ENCODE measurements at places on chromosomes 7 and 10.

- H3K27me3 ChIP-seq: no peaks in the 10 kb centered on the region
- H3K4me3 ChIP-seq: peak overlapping the region; percentile 57
- peaks cover 38% of the 10 kb centered on the region for H3K4me1 ChIP-seq
- no peaks in the 10 kb centered on the region for H3K36me3 ChIP-seq
Observed at GRCh38 chr10:103854686-103855391, 537 bp downstream of the SH3PXD2A start.

GRCh38 chr10:13390604-13391522, 42.8 kb upstream of the SEPHS1 start:
- H3K36me3 ChIP-seq: no peaks in the 10 kb centered on the region
- no peaks in the 10 kb centered on the region for H3K27me3 ChIP-seq
- no peak overlapping the region for H3K4me3 ChIP-seq
- no peak overlapping the region for H3K27ac ChIP-seq
- DNase-seq: no peak

DNA sequence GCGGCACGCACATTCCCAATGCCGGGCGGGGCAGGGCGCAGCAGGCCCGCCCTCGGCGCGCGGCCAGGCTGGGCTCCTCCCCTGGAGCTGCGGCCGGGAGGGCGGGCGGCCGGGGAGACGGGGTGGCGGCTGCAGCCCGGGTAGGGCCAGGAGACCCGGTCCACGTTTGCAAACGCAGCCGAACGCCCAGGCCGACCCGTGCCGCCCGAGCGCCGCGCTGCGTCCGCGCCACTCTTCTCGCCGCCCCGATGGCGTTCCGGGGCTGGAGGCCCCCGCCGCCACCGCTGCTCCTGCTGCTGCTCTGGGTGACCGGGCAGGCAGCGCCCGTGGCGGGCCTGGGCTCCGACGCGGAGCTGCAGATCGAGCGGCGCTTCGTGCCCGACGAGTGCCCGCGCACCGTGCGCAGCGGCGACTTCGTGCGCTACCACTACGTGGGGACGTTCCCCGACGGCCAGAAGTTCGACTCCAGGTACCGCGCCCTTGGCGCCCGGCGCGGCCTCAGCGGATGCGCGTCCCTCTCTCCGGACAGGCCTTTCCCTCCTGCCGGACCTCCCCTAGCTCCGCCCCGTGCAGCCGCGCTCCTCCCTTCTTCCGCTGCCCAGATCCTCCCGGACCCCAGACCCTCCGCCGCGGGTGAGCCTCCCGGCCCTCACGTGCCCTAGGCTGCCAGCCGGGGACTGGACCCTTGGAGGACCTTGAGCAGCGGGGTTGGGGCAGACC, at the start of gene FKBP9:
Gene FKBP9, plus strand, starts transcription at position 115 of the 720 bp plus-strand sequence. Its CDS starts 134 bp downstream, at position 249.
- no peaks in the 10 kb centered on the region for H3K4me1 ChIP-seq
- DNase-seq: peak; percentile 79
- no peaks in the 10 kb centered on the region for H3K36me3 ChIP-seq
- peak within 1 kb of the TSS; percentile 88 for H3K27ac ChIP-seq
- H3K27me3 ChIP-seq: no peaks in the 10 kb centered on the region

DNA sequence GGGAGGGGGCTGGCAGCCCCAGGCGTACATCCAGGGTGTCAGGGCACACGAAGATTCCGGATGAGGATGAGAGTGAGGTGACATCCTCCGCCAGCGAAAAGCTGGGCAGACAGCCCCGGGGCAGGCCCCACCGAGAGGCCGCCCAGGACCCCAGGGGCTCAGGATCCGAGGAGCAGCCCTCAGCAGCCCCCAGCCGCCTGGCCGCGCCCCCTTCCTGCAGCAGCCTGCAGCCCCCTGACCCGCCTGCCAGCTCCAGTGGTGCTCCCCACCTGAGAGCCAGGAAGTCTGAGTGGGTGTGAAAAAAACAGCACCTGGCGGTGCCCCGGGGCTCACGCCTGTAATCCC, 3.2 kb downstream of the GJD4 start:
- H3K4me1 ChIP-seq: no peaks in the 10 kb centered on the region
- DNase-seq: no peak
- H3K27me3 ChIP-seq: peaks cover 25% of the 10 kb centered on the region

DNA sequence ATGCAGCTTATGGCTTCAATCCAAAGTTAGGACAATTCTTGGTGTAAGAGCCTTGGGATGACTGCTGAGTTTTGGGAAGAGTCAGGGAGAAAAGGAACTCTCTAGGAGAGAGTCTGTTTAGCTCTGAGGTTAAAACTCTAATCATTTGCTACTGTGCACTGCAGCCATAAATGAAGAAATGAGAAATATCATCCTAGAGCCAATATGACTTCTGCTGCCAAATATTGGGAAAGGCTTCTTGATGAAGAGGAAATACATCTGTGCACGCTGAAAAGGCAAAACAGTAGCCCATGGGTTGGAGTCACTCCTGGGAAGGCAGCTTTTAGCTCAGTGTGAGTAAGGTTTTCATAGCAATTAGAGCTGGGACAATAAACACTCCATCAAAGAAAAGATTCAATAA, 308.8 kb downstream of the SFMBT2 start:
- H3K4me1 ChIP-seq: no peaks in the 10 kb centered on the region
- H3K27ac ChIP-seq: no peak overlapping the region
- H3K4me3 ChIP-seq: no peak overlapping the region
- no peaks in the 10 kb centered on the region for H3K27me3 ChIP-seq
- no peaks in the 10 kb centered on the region for H3K36me3 ChIP-seq
- DNase-seq: no peak

- H3K27me3 ChIP-seq: no peaks in the 10 kb centered on the region
- H3K36me3 ChIP-seq: no peaks in the 10 kb centered on the region
- no peak for DNase-seq
- no peak overlapping the region for H3K4me3 ChIP-seq
Observed at GRCh38 chr10:132521041-132521465, 16.5 kb upstream of the INPP5A start.

Measured in tibial nerve (tissue), 4 donors.